ENCODE measurements at places on chromosomes 4 and X. TPM values are rescaled to one million over a fixed set of nuclear protein-coding genes. Genes with fewer than 3 reads are reported as not detected.

DNA sequence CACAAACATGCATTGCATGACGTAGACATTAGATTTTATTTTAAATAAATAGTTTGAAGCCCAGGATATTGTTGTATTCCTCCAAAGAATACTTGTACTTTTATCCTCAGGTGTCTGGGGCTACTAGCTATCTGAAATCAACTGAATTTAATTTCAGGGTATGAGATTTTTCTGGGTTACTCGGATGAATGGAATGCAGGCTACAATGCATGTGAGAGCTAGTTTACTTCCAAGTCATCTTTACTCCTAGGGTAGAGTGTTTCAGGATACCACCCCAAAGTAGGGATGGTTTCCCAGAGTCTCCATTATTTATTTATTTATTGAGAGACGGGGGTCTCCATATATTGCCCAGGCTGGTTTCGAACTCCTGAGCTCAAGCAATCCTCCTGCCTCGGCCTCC, 66.4 kb downstream of the HPRT1 start:
- no peak for DNase-seq

The TMPRSS11F gene
- not detected for total RNA-seq

The MAOB gene
- 0.11 TPM for total RNA-seq

DNA sequence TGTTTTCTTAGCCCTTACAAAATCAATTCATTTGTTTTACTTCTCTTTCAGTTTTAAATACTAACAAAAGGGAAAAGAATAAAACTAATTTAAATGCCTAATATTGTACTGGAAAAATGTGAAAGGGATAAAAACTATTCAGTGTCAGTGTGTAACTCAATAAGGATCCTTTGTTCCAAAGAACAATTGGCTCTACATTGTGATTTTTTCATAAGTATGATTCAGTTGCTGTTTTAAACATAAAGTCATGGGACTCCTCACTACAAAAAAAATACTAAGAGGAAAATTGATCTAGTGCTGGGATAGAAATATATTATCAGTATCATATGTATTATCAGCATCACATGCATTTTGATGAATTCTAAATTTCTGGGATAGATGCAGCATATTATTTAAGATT, 199.4 kb upstream of the TRAM1L1 start:
- DNase-seq: no peak

Data from activated T-cell treated with anti-CD3 and anti-CD28 coated beads, Interleukin-2, amount 50 U/mL, for 4 hours (primary cell).